ENCODE measurements at places on chromosomes 4 and X. TPM values are rescaled to one million over a fixed set of nuclear protein-coding genes. Genes with fewer than 3 reads are reported as not detected.

SPANXN5 gene
- not detected for total RNA-seq

ETDB gene
- total RNA-seq, result not detected

GLUD2 gene
- total RNA-seq, result 0.82 TPM

SUPT20HL2 gene
- total RNA-seq, result not detected

DGAT2L6 gene
- not detected for total RNA-seq

Data from sigmoid colon (tissue), 7 donors.